ENCODE measurements at places on chromosomes 1 and 21. TPM values are rescaled to one million over a fixed set of nuclear protein-coding genes. Genes with fewer than 3 reads are reported as not detected.

The TIE1 gene
- not detected for total RNA-seq

The TMPRSS15 gene
- total RNA-seq, result not detected

The RNF186 gene
- not detected for total RNA-seq

The ADIPOR1 gene
- total RNA-seq, result 125 TPM

The KRTAP7-1 gene
- not detected for total RNA-seq

Data from foreskin keratinocyte (primary cell).